NCI-H510A (cell line): ENCODE measurements at places on chromosomes 4 and X.

DNA sequence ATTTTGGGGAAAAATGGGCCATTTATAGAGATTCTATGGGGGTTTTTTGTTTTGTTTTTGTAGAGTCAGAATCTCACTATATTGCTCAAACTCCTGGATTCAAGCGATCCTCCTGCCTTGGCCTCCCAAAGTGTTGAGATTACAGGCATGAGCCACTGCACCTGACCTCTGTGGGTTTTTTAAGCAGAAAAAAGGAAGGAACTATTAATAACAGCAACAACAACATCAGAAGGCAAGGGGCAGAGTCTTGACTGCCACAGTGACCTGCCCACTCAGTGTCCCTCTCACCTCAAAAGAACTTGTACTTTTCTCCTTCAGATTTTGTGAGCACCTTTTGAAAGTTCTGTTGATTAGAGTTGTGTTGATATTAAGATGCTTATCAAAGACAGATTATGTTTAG is 48.1 kb downstream of the FNIP2 start:
- no peak for DNase-seq

- DNase-seq = no peak
These were observed 83.8 kb downstream of the TBC1D9 start for GRCh38 chr4:140672416-140672815.

GRCh38 chr4:143199503-143199902 is 14.8 kb downstream of the USP38 start:
- DNase-seq = no peak

GRCh38 chr4:83082777-83083176 is 31.8 kb downstream of the PLAC8 start:
- DNase-seq = no peak

- DNase-seq = peak; percentile 1
These were observed 390.7 kb downstream of the MAPK10 start for GRCh38 chr4:85968945-85969819.

GRCh38 chr4:153497091-153497531 is 31.0 kb downstream of the TMEM131L start:
- DNase-seq = no peak

- no peak for DNase-seq
These were observed 14.7 kb downstream of the GRPR start for GRCh38 chrX:16138108-16138427.

DNA sequence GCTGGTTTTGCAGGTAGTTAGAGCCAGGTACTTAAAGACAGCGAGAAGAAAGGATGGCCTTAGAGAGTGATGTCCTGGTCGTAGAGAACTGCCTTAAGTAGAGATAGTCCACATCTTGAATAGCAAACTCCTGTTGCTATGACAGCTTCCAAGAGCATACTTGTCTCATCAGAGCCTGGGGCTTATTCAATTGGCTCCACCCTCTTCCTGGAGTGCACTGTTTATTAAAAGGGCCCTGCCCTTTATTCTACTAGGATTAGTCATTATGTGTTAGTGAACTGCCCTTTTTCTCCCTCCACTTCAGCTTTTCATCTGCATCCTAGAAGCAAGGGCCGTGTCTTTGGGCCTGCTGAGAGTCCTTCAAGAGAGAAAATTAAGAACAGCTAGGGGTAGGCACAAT is 94.5 kb upstream of the EOLA2 start:
- no peak for DNase-seq

DNA sequence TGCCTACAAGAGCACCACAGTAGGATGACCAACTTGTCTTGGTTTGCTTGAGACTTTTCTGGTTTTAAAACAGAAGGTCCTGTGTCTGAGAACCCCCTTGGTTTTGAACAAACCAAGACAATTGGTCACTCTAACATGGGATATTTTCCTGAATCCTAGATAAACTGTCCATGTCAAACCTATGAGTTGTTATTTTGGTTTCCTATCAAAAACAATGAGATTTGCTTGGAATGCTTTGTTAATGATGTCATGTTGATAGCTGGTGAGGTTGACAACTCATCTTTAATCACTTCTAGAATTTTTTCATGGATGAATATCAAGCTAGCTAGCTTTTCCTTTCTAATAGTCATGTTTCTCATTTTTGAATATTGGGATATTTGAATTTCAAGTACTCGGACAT is 518.3 kb upstream of the ARX start:
- DNase-seq = no peak

GRCh38 chrX:9728261-9728660 is 37.4 kb downstream of the GPR143 start:
- DNase-seq = no peak

- no peak for DNase-seq
These were observed 82.5 kb downstream of the GATB start for GRCh38 chr4:151678048-151678872.

- DNase-seq = no peak
These were observed 55.4 kb upstream of the PRKX start for GRCh38 chrX:3768881-3769280.

- no peak for DNase-seq
These were observed 6.2 kb upstream of the MOB1B start for GRCh38 chr4:70895811-70896491.

DNA sequence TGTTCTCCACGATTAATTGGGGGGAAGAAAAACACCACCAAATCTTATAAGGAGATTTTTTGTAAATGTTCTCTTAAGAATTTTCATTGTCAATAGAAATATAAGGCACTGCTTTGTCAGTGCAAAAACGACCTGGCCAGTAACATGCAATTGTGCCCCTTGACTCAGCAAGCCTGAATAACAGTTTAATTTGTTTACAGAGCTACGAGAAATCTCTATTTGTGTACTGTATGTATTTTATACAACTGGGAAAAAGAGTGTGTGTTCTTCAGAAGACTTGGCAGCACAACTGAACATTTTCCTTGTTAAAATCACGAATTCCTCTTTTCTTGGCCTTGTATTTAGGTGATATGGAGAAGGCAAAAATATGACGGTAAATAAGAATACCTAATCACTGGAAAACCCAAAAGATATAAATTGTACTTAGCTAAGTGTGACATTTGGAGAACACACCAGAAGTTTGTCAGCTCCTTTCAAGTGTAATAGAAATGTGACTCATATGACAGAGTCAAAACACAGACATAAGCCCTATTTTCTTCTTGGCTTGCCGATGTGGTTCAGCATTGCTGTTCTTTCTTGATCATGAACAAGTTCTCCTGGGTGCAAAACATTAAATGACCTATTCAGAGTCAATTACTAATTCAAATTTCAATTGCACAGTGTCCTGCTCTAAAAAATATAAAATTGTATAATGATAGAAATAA is 945.0 kb upstream of the INTU start:
- DNase-seq = no peak

GRCh38 chr4:795726-796119 is 30.2 kb downstream of the CPLX1 start:
- DNase-seq = no peak

DNA sequence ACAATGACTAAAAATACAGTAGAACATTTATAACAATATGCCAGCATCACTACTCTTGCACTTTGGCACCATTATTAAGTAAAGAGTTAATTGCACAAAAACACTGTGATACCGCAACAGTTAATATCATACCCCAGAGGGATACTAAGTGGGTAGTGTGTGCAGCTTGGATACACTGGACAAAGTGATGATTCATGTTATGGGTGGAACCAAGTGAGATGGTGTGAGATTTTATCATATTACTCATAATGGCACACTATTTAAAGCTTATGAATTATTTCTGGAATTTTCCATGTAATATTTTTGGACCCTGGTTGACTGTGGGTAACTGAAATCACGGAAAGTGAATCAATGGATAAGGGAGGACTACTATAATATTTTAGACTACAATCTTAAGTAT is 265.3 kb downstream of the PCDH18 start:
- no peak for DNase-seq

DNA sequence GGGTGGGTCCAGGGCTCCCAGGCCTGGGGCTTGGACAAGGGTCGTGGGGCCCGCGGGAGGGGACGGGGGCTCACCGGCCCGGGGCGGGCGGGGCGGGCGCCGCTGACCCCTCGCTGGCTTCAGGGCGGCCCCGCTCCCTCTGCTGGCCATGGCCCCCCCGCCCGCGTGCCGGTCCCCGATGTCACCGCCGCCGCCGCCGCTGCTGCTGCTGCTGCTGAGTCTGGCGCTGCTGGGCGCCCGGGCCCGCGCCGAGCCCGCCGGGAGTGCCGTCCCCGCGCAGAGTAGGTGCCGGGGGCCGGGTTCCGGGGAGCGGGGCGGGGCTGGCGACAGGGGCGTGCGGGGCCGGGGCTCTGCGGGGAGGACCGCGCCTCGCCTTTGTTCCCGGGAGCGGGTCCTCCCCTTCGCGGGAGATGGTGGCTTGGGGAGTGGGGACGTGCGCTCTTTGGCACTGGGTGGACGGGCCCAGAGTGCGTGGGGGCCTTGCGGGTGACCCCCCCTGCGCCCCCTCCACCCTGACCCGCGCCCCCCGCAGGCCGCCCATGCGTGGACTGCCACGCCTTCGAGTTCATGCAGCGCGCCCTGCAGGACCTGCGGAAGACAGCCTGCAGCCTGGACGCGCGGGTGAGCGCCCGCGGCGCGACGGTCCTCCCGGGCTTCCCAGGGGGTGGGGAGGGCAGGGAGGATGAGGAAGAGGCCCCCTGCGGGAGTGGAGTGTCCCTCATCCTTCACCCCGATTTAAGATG is 16.8 kb upstream of the NAT8L start:
- DNase-seq = no peak

- no peak for DNase-seq
These were observed 877 bp downstream of the JAKMIP1 start for GRCh38 chr4:6199422-6199921.

DNA sequence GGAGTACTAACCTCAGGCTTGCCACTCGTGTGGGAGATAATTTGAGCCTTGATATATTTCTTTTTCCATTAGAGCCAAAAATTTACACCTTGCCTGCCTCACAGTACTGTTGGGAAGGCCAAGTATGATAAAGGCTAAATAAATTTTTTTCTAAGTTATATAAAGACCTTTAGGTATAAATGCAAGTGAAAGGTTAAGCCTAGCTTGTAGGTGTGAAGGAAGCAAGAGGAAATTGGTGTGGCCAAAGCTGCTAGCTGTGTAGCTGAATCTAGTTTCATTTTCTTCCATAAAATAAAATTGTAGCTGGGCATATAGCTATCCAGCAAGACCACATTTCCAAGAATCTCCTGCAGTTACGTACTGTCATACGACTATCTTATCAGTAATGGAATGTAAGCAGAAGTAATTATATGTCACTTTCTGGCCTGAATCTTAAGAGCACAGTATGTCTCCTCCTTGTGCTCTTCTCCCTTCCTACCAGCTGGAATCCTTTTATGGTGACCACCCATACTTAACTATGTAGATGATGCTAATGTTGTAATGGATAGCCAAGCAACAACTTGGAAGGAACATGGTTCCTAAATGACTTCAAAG is 14.3 kb upstream of the GABRE start:
- DNase-seq = no peak

DNA sequence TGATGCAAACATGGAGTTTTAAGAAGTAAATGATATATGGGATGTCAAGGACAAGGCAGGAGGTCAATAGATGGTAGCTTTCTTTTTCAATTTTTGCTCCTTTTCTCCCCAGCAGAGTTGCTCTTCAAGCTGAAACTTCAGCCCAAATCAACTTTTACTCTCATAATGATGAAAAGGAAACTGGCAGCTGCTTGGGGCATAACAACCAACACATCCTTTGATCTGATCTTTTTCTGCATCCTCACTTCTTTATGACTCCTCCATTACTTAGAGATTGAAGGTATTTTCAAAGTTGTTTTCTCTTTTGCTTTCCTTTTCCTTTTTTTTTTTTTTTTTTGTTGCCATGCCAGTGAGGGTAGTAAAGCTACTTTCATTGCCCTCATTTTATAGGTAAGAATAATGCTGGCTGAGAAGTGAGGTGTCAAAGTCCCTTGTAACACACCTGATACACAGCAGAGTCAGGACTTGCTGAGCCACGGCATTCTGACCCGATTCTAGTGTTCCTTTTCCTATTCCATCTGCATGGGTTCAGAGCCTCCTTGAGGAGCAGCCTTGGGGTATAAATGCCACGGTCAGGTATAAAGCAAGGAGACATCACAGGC is 26.9 kb downstream of the SLC2A9 start:
- no peak for DNase-seq

DNA sequence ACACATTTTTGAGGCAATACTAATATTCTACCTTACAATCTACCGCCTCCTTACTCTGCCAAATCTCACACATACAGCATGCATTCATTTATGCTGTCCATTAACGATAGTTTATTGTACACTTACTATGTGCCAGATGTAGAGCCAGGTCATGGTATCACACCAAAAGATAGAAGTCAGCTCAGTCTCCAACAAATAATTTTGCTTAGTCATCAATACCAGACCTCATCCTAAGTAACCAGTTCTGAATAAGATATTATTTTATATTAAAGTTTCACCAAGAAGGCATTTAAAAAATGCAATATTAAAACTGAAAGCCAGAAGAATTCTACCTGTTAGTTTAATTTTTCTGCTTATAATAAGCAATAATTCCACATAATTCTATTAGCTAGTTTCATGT is 60.6 kb upstream of the TTC29 start:
- DNase-seq = no peak

DNA sequence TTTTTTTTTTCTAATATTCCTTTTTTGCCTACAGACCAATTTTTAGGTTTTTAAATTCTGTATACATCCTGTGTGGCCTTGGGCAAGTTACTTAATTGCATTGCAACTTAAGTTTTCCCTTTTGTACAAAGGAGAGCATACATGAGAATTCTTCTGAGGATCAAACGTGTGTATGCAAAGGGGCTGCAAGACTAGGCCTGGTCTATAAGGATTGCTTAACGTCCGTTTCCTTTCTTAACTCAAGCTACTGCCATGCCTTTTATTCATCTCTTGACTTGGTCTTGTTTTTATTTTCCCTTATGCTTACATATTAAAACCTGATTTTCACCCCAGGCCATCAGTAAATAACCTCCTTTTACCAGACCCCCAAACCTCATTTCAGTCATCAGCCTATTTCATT is 13.6 kb downstream of the RBPJ start:
- no peak for DNase-seq

GRCh38 chr4:184401397-184402171 is 72.8 kb downstream of the IRF2 start:
- DNase-seq = peak; percentile 47

DNA sequence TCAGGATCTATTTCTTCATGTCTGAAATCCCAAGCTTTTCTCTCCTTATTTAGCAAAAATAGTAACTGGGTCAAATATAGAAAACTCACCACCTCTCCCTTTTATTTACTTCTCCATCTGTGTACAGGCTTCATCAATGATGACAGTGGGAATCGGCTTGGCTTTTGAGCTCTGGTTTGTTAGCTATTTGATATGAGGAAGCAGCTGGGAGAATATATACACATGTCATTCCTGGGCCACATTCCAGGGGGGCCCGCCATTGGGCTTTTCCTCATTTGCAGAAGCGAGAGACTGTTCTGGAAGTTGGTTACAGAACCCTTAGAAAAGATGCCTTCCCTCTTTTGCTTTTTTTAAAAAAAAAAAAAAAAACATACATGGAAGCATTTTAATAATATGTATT is 107.4 kb upstream of the F9 start:
- DNase-seq = no peak

- peak; percentile 79 for DNase-seq
These were observed at the start of gene FAM199X for GRCh38 chrX:104165894-104166734. Gene FAM199X (plus strand): TSS chrX:104166453. CDS start chrX:104166786, 333 bp downstream.
